Heart left ventricle (tissue), 16 donors: ENCODE measurements at places on chromosomes 5 and 9. TPM values are rescaled to one million over a fixed set of nuclear protein-coding genes. Genes with fewer than 3 reads are reported as not detected.

Gene EPB41L4A
- 21.5 TPM for total RNA-seq

GRCh38 chr5:158958021-158958994 lies 141.4 kb downstream of the EBF1 start:
- no peaks in the 10 kb centered on the region for H3K36me3 ChIP-seq
- peak overlapping the region; percentile 29 for H3K27ac ChIP-seq
- no peaks in the 10 kb centered on the region for H3K27me3 ChIP-seq
- H3K4me3 ChIP-seq: no peak overlapping the region

GRCh38 chr9:1155602-1156001 lies 105.4 kb downstream of the DMRT2 start:
- no peaks in the 10 kb centered on the region for H3K4me1 ChIP-seq
- H3K36me3 ChIP-seq: no peaks in the 10 kb centered on the region
- H3K27ac ChIP-seq: no peak overlapping the region
- H3K4me3 ChIP-seq: no peak overlapping the region
- no peaks in the 10 kb centered on the region for H3K27me3 ChIP-seq

Gene GABRA6
- total RNA-seq: not detected

Gene HSPA5
- total RNA-seq: 193 TPM

Gene ADAMTSL1
- 0.97 TPM for total RNA-seq

DNA sequence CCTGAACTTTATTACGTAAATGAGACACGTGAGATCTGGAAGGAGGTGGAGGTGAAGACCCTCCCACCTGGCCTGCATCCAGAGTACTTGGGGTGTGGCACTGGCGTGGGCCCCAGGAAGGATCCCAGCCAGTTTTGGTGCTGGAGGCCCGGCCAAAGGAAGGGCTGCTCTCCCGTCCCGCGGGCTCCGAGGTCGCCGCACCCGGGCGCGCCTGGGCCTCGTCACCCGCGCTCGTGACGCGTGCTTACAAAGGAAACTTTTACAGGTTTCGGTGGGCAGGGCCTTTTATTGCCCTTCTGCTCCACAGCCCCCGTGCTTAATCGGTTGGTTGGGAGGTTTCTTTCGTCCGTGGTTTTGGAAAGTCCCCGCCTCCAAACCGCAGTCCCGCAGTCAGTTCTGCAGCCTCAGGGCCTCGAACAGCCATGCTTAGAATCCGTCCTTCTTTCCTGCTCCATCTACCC lies 29.2 kb downstream of the CDKN2A start:
- no peak for DNase-seq
- no peak overlapping the region for H3K27ac ChIP-seq
- H3K4me3 ChIP-seq: peak overlapping the region; percentile 7
- peaks cover 66% of the 10 kb centered on the region for H3K27me3 ChIP-seq
- H3K36me3 ChIP-seq: no peaks in the 10 kb centered on the region

GRCh38 chr5:173004013-173004412 lies 20.4 kb downstream of the ATP6V0E1 start:
- H3K4me1 ChIP-seq: peaks cover 68% of the 10 kb centered on the region
- H3K27ac ChIP-seq: no peak overlapping the region
- no peak overlapping the region for H3K4me3 ChIP-seq
- no peaks in the 10 kb centered on the region for H3K36me3 ChIP-seq
- no peak for DNase-seq

GRCh38 chr9:89078860-89079259 lies 87.6 kb downstream of the S1PR3 start:
- no peak overlapping the region for H3K4me3 ChIP-seq
- DNase-seq: no peak
- no peaks in the 10 kb centered on the region for H3K27me3 ChIP-seq
- H3K27ac ChIP-seq: no peak overlapping the region
- no peaks in the 10 kb centered on the region for H3K4me1 ChIP-seq

- peak overlapping the region; percentile 90 for H3K27ac ChIP-seq
- H3K4me1 ChIP-seq: peaks cover 56% of the 10 kb centered on the region
- H3K27me3 ChIP-seq: no peaks in the 10 kb centered on the region
- H3K4me3 ChIP-seq: peak overlapping the region; percentile 99
- no peak for DNase-seq
Observed at GRCh38 chr9:127980060-127980705, 606 bp downstream of the EEIG1 start.

GRCh38 chr9:86406366-86406765 lies 52.2 kb upstream of the TUT7 start:
- H3K27me3 ChIP-seq: no peaks in the 10 kb centered on the region
- no peaks in the 10 kb centered on the region for H3K36me3 ChIP-seq
- peaks cover 9% of the 10 kb centered on the region for H3K4me1 ChIP-seq
- H3K4me3 ChIP-seq: no peak overlapping the region
- DNase-seq: no peak

Gene RGS7BP
- total RNA-seq: 2.4 TPM

Gene NUTM2G
- not detected for total RNA-seq

DNA sequence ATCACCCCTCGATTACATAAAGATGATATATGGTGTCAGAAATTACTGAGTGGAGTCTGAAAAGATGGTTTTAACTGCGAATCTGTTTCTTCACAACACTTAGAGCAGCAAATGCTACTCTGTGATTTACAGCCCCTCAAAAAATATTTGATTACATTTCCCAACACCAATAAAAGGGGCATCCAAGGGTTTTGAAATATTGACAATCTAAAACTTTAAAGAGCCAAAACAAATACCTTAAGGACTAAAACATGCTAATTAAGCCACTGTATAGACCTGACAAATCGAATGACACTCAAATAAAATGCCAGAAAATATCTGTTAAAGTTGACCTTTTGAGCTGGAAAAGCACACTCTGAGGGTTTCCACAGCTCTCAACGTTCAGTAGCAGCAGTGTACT lies 73.2 kb downstream of the ELAVL2 start:
- H3K36me3 ChIP-seq: no peaks in the 10 kb centered on the region
- DNase-seq: no peak
- H3K4me1 ChIP-seq: no peaks in the 10 kb centered on the region
- no peak overlapping the region for H3K27ac ChIP-seq
- no peaks in the 10 kb centered on the region for H3K27me3 ChIP-seq

Gene TJP2
- 76.4 TPM for total RNA-seq

DNA sequence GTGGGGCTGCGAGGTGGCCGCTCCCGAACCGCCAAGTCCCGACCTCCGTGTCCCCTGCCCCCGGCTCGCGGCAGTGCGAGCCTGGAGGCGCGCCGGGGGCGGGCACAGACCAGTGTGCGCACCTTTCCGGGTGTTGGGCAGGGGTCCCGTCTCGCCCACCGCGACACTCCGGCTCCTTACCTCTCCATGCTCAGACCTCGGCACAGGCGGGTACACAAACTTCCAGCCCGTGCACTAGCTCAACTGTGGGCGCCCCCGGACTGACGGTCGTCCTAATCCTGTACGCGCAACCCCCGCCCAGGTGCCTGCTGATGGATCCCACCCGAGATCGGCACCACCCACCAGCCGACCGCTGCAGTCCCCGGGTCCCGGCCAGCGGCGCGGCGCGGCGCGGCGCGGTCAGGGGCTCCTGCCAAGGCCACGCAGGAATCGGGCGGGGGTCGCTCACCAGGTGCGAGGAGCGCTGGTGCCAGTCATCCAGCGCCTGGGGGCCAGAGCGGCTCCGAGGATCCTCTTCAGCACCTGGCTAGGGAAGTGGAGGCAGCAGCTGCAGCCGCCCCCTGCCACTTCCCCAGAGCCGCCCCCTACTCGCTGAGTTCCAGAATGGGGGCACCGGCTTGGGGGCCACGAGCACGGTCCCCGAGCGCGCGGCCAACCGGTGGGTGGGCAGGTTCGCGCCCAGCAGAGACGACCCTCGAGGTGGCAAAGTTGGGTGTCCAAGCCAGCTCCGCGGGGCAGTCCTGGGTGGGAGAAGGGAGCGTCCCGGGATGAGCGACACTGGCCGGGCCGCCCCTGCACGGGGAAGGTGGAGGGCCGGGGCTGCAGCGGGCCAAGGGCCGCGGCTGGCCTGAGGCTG lies 511 bp downstream of the SEMA5A start:
- no peaks in the 10 kb centered on the region for H3K27me3 ChIP-seq
- H3K27ac ChIP-seq: peak overlapping the region; percentile 93
- H3K36me3 ChIP-seq: no peaks in the 10 kb centered on the region
- peak; percentile 33 for DNase-seq

- H3K4me3 ChIP-seq: no peak overlapping the region
- no peaks in the 10 kb centered on the region for H3K4me1 ChIP-seq
- no peak overlapping the region for H3K27ac ChIP-seq
- H3K36me3 ChIP-seq: no peaks in the 10 kb centered on the region
Observed at GRCh38 chr5:2385818-2386217, 365.7 kb downstream of the IRX2 start.

DNA sequence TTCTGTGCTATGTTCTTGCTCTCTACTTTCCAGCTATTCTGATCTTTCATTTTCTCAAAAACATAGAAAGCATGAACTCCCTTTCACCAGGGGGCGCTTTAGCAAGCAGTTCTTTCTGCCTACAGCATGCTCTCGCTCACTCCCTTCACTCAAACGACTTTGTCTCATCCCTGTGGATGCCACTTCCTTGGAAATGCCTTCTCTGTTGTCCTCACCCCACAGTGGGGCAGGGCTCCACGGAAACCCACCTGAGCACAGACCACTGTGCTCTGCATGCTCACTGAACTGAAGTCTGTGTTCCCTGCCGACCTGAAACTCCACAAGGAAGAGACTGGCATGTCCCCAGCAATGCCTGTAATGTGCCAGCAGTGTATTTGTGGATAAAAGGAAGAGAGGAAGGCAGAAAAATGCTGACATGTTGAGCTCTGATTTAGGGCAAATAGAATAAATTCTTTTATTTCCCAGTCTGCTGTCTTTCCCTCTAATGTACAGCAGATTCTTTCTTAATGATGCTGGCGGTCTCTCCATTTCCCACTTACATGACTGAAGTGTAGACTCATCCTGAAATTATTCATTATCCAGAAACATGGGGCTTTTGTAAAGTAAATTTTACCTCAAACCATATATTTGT lies 4.9 kb upstream of the ROR2 start:
- DNase-seq: no peak
- no peak overlapping the region for H3K4me3 ChIP-seq
- peaks cover 7% of the 10 kb centered on the region for H3K27me3 ChIP-seq
- no peaks in the 10 kb centered on the region for H3K36me3 ChIP-seq
- no peaks in the 10 kb centered on the region for H3K4me1 ChIP-seq
